Natural killer cell treated with Interleukin-12 subunit alpha and Interleukin-12 subunit beta and Interleukin-15 and Interleukin-18, amount 100 ng/mL, for 72 hours (primary cell): ENCODE measurements at places on chromosomes 1 and 21. TPM values are rescaled to one million over a fixed set of nuclear protein-coding genes. Genes with fewer than 3 reads are reported as not detected.

OR2L5 gene
- total RNA-seq, result not detected

CFAP141 gene
- not detected for total RNA-seq

HLX gene
- 5.5 TPM for total RNA-seq

ZBED6 gene
- 29.3 TPM for total RNA-seq

BCAN gene
- total RNA-seq, result 0.67 TPM

RNU1-3 gene
- 1,591 TPM for total RNA-seq

DNA sequence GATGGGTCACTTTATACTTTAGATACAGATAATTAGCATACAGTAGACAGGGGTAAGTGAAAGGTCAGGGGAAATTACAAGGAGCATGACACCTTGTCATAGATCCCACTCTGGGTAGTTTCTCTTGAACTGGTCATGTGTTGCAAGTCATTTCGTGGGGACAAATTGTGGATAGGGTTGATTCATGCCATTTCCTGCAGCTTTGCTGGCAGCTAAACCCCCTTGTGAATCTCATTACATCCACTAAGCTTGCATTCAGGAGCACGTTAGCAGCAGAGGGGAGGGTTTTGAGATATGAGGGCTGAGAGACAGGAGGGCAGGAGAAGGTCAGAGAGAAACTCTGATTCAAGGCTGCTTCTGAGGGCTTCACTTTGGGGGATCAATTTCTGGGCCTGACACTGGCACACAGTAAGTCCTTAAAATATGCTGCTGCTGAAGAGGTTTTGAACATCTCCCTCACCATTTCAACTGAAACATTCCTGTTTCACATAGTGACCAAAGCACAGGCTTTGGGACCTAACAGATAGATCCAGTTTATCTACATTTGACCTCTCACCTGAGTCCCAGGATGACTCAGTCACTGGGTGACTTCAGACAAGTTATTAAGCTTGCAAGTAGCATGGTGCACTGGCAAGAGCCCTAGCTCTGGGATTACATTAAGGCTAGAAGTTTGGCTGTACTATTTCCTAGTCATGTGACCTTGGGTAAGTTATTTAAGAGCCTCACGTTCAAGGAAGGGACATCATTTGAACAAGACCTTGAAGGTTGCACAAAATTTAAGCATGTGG is 206.0 kb upstream of the USP24 start:
- no peak overlapping the region for H3K4me3 ChIP-seq
- no peaks in the 10 kb centered on the region for H3K36me3 ChIP-seq
- peaks cover 19% of the 10 kb centered on the region for H3K27me3 ChIP-seq
- no peak for DNase-seq
- H3K4me1 ChIP-seq, result no peaks in the 10 kb centered on the region

- no peak overlapping the region for H3K27ac ChIP-seq
- peaks cover 21% of the 10 kb centered on the region for H3K27me3 ChIP-seq
- no peak for DNase-seq
- H3K4me1 ChIP-seq, result no peaks in the 10 kb centered on the region
- no peak overlapping the region for H3K4me3 ChIP-seq
- H3K36me3 ChIP-seq, result no peaks in the 10 kb centered on the region
Measured at GRCh38 chr1:13675151-13675651, 24.8 kb upstream of the PRDM2 start.

DNA sequence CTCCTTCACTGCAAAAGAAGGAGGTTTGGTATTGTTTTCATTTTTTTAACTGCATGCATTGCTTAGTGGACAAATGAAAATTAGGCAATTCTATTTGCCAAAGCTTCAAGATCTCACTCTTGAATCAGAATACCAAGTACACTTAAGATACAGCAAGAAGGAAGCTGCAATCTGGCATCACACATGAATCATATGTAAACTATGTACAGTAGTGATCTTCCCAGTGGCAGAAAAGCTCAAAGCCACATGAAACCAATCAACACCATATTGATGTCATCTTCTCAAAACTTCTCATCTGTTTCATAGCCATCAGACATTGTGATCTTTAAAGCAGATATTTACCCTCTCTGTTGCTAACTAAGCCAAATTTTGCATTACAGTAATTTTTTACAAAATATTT is 550.1 kb downstream of the LTN1 start:
- H3K4me3 ChIP-seq, result no peak overlapping the region
- H3K36me3 ChIP-seq, result peaks cover 6% of the 10 kb centered on the region
- H3K27me3 ChIP-seq, result no peaks in the 10 kb centered on the region
- H3K4me1 ChIP-seq, result no peaks in the 10 kb centered on the region
- no peak for DNase-seq

DNA sequence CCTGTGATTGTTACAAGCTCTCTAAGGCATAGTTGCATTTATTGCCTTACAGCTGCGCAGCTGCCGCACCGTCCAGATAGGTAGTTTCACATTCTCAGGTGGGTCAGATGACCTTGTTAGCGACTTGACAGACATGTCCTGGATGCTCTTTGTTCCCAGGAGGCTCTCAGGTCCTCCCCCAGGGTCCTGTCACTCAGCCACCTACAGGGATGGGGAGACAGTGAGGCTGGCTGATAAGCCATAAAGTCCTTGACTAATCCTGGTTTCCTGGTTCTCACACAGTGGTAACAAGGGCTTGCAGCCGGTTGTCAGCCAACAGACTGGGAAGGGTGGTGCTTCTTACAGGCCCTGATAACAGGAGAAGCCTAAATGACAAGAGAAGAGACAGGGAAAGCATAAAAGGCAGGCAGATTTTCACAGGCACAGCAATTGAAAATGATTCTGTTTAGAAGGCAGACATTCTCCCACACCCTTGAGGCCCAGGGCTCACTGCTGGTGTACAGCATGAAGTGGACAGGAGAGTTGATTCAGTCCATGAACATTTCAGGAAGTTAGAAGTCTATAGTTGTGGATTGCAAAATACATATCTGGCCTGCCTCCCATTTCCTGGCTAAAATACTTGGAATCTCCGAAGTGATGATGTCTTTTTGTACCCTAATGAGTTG is 2.9 kb downstream of the ARF1 start:
- DNase-seq, result no peak
- H3K27ac ChIP-seq, result peak overlapping the region; percentile 84
- no peaks in the 10 kb centered on the region for H3K27me3 ChIP-seq
- peak overlapping the region; percentile 94 for H3K4me3 ChIP-seq
- peaks cover 63% of the 10 kb centered on the region for H3K4me1 ChIP-seq

GRCh38 chr1:226050133-226050532 is 12.4 kb upstream of the H3-3A start:
- H3K27ac ChIP-seq, result no peak overlapping the region
- DNase-seq, result no peak
- no peaks in the 10 kb centered on the region for H3K36me3 ChIP-seq
- no peaks in the 10 kb centered on the region for H3K4me1 ChIP-seq
- no peak overlapping the region for H3K4me3 ChIP-seq

DNA sequence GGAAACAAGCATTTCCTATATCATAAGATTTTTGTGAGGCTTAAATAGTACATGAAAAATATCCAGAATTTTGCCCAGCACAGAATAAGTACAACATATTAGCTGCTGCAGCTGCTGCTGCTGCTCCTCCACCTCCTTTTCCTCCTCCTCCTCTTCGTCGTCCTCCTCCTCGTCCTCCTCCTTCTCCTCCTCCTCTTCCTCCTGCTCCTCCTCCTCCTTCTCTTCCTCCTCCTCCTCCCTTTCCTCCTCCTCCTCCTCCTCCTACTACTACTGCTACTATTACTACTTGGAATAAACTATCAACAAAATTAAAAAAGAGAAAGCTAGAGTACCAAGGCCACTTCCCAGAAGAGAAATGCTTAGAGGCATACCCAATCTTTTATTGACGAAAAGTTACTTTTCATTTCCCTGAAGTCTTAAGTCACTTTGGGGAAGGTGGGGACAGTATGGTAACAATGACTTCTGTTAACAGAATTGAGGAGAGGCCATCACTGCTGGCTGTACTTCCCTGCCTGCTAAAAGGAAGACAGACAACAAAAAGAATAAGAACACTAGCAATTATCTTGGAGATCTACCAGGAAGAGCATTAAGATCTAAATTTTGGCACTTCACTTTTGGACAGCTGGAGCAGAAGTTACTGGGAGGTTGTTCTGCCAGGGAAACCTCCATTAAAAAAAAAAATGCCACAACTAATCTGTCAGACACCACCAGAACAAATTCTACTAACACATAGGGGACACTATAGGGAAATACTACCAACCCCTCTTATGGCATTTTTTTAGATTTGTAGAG is 7.1 kb downstream of the DENND1B start:
- no peak for DNase-seq
- no peaks in the 10 kb centered on the region for H3K27me3 ChIP-seq
- peaks cover 16% of the 10 kb centered on the region for H3K36me3 ChIP-seq
- peak overlapping the region; percentile 64 for H3K27ac ChIP-seq

GRCh38 chr1:230335861-230336522 is 90.1 kb downstream of the PGBD5 start:
- peak; percentile 34 for DNase-seq
- no peaks in the 10 kb centered on the region for H3K36me3 ChIP-seq
- no peak overlapping the region for H3K27ac ChIP-seq
- H3K4me3 ChIP-seq, result no peak overlapping the region
- H3K4me1 ChIP-seq, result no peaks in the 10 kb centered on the region

DNA sequence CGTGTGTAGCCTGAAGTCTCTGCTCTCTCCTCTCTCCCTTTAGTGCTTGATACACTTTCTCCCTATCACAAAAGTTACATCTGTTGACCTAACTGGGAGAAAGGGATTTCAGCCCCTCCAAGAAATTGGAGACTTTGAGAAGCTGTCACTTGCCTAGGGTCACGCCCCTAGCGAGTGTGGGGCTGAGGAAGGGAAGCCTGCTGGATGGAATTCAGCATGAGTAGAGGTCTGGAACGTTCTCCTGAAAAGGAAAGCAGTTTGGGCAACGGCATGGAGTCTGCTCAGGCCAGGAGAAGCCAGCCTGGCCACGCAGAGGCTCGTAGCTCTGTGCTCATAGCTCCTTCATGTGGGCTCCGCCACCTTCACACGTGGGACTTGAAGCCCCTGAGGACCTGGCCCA is 22.4 kb downstream of the COL16A1 start:
- H3K36me3 ChIP-seq, result no peaks in the 10 kb centered on the region
- no peak overlapping the region for H3K4me3 ChIP-seq
- no peak overlapping the region for H3K27ac ChIP-seq
- peaks cover 3% of the 10 kb centered on the region for H3K27me3 ChIP-seq
- DNase-seq, result no peak
- peaks cover 4% of the 10 kb centered on the region for H3K4me1 ChIP-seq

DNA sequence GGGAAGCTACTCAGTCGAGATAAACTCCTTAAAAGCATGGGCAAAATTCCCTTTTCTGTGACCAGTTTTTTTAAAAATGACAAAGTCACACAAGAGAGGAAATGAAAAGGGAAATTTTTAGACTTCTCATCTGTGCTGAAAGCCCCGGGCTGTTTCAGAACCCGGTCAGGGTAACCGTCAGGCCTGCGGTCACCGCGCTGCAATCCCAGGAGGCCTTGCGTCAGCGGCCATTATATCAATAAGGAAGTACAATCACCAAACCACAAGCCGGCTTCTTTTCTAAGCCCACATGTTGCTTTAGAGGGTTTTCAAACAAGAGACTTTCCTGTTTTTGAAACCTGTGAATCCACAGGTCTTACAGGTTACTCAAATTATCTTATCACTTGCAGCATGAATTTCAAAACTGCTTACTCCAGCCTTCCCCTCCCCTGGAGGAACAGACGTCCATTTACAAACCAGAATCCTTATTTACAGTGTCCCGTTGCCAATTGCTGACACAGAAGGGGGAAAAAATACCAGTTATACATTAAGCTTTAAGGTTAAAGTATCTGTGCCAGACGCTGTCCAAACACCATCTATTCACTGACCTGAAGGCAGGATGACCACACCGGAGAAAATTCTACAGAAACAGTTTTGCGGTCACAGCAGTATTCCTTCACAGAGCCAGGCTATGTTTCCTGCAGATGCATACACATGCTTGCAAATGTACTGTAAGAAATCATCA is 165.3 kb downstream of the TOMM20 start:
- no peaks in the 10 kb centered on the region for H3K36me3 ChIP-seq
- H3K4me3 ChIP-seq, result peak overlapping the region; percentile 92
- DNase-seq, result peak; percentile 98
- H3K4me1 ChIP-seq, result peaks cover 58% of the 10 kb centered on the region
- H3K27ac ChIP-seq, result peak overlapping the region; percentile 98

DNA sequence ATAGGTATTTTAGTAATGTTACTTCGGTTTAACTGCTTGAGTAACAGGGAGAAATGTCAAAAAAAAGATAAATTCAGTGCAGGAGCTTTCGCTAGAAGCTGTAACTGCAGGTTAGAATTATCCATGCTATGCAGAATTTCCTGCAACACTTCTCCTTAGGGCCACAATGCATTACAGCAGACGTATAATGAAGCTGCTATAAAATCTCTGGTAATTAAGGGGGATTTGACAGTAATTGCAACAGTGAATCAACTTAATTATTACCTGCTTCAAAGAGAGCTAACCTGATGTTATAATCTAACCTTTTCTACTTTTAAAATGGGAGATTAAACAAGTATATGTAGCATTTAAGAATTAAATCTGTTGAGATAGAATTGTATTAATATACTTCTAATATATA is 92.6 kb downstream of the ATG4C start:
- no peak overlapping the region for H3K27ac ChIP-seq
- DNase-seq, result no peak
- peaks cover 28% of the 10 kb centered on the region for H3K27me3 ChIP-seq
- H3K4me1 ChIP-seq, result no peaks in the 10 kb centered on the region

- H3K4me3 ChIP-seq, result peak overlapping the region; percentile 92
- H3K27ac ChIP-seq, result peak overlapping the region; percentile 100
- peaks cover 82% of the 10 kb centered on the region for H3K4me1 ChIP-seq
- peaks cover 74% of the 10 kb centered on the region for H3K36me3 ChIP-seq
Measured at GRCh38 chr1:160681066-160681890, 30.3 kb downstream of the CD48 start.

DNA sequence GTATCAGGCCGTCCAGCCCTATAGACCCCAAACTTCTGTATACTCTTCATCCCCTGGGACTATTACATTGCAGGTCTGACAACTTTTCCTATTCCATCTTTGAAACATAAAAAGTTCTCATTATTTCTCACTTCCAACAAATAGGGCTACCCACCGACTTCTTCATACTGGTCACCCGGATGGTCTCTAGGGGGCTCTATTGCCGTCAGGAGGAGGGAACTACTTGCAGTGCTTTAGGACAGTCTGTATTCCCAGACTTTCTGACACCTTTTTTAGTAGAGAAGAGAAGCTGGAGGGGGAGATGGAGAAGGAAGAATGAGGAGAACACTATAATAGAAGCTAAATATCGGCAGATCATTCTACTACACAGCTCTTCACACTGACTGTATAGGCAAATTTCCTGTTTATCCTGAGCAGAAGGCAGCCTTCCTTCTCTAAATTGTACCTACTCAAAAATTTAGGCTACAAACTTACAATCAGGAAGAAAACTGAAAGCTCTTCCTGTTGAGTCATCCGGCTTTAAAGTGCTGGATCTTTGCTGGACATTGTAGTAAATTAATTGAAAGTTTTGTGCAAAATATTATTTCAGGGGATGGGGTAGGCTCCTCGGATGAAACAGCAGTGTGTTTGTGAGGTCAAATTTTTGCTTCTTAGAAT is 54.6 kb downstream of the CDC7 start:
- DNase-seq, result no peak
- peaks cover 24% of the 10 kb centered on the region for H3K36me3 ChIP-seq
- H3K4me3 ChIP-seq, result peak overlapping the region; percentile 80
- H3K27ac ChIP-seq, result peak overlapping the region; percentile 96
- H3K27me3 ChIP-seq, result no peaks in the 10 kb centered on the region
- peaks cover 96% of the 10 kb centered on the region for H3K4me1 ChIP-seq
